ENCODE measurements at places on chromosomes 5 and 9. TPM values are rescaled to one million over a fixed set of nuclear protein-coding genes. Genes with fewer than 3 reads are reported as not detected.

Gene TXNDC8
- not detected for polyA plus RNA-seq

Gene ZBED3
- 0.29 TPM for polyA plus RNA-seq

Gene PRR7
- polyA plus RNA-seq: 23.1 TPM

Gene PCDHGB5
- 1.9 TPM for polyA plus RNA-seq

Gene FOXI1
- not detected for polyA plus RNA-seq

Gene HACD4
- polyA plus RNA-seq: 4.4 TPM

Gene TYRP1
- polyA plus RNA-seq: not detected
